ENCODE measurements at places on chromosomes 6 and 20. TPM values are rescaled to one million over a fixed set of nuclear protein-coding genes. Genes with fewer than 3 reads are reported as not detected.

The ZFP64 gene
- 6.2 TPM for polyA plus RNA-seq

The MACROD2 gene
- not detected for polyA plus RNA-seq

The HAO1 gene
- not detected for polyA plus RNA-seq

The MYT1 gene
- not detected for polyA plus RNA-seq

The HNF4A gene
- polyA plus RNA-seq, result not detected

The DEFB115 gene
- polyA plus RNA-seq, result not detected

The TUBB2B gene
- 0.32 TPM for polyA plus RNA-seq

The CLPSL2 gene
- not detected for polyA plus RNA-seq

The KIF3B gene
- polyA plus RNA-seq, result 5.2 TPM

The ARFRP1 gene
- polyA plus RNA-seq, result 66.3 TPM

The DZANK1 gene
- 0.99 TPM for polyA plus RNA-seq

DNA sequence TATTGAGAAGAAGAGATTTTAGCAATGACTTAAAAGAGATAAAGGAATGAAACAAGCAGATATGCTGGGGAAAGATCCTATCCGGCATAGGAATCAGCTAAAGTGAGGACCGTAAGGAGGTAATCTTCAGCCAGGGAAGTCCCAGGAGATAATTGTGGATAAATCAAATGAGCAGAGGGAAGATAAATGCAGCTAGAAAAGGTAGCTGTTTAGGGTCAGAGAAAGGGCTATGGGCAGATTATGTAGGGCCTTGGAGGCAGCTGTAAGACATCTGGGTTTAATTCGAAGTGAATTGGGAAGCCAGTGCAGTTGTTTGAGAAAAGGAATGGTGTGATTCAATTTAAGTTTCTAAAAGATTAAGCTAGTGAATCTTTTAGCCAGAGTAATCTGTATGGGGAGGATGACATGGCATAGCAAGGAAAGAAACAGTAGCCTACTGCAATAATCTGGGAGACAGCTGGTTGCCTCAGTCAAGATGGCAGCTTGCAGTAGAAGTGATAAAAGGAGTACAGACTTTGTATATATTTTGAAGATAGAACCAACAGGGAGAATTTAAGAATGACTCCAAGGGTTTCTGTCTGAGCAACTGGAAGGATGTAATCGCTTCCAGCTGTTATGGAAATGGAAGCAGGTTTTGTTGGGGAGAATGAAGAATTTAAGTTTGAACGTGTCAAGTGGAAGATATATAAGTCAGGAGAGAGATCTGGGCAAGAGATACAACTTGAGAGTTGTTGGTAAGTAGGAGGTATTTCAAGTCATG lies 552.3 kb upstream of the FLRT3 start:
- no peak for DNase-seq

DNA sequence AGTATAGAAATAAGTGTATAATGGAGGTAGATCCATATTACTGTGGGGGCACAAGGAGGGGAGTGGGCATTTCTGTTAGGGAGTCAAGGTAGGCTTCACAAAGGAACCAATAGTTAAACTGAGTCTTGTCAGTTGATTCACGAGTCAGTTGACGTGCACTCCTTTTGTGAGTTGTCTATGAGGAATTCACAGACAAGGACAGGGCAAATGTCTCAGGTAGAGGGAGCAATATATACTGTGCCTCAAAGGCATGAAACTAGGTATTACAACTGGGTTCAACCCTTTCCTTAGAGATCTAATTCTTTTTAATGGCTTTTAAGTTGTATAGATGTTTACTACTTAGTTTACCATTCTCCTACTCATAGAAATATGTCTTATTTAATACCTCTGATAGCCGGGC lies 11.0 kb downstream of the TMEM14C start:
- no peak for DNase-seq

DNA sequence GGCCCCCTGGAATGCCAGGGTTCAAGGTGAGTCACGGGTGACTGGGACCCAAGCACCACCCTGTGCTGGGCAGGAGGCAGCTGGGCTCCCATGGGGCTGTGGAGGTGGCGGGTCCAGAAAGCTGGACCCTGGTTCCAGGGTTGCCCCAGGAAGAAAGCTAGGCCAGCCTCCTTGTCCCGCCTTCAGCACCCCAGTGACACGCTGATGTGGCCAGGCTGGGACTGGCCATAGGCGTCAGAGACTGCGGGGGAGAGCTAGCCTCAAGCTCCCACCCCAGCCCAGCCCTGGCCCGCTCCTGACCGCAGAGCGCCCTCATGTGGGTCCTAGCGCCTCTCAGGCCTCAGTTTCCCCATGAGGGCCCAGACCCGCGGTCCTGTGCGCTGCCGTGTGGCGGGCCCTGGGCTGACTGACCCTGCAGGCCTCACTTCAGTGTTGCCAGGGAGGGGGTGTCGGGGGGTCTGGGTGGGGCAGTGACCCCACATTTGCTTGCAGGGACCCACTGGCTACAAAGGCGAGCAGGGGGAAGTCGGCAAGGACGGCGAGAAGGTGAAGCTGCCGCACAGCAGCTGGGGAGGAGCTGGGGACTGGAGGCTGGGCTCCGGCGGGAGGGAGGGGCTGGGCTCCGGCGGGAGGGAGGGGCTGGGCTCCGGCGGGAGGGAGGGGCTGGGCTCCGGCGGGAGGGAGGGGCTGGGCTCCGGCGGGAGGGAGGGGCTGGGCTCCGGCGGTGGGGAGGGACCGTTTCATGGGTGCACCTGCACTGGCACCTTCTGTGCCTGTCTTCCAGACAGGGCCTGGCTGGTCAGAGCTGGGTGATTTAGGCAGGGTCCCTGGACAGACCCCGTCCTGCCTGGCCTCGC lies 7.9 kb downstream of the COL9A3 start:
- peak; percentile 54 for DNase-seq

DNA sequence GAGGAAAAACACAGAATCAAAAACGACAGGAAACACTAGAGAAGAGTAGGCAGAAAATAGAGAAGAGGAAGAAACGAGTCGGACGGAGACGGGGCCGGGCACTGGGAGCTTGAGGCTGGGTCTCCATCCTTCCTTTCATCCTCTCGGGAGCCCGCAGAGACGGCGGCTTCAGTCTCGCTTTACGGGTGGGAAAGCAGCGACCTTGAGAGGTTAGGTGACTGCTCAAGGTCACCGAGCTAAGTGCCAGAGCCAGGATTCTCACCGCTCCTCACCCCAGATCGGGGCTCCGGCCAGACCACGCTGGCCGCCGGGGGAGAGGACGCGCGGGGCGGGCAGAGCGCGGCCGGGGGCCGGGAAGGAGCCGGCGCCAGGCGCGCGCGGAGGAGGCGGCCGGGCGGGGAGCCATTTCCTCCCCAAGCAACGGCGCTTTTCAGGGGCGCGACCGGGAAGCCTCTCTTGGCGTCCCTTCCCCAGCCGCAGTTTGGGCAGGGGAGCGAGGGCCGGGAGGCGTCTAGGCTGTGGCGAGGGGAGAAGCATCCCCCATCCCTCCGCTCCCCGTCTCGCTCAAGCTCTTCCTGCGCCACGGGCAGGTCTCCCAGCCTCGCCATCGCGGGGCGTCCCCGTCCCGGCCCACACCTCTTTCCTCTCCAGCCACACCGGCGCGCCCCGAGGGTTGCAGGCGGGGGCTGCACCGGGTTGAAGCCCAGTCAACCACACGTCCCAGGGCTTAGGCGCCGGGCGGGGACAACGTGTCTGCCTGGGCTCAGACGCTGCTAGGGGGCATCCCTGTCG lies 24.1 kb upstream of the MAP3K7 start:
- DNase-seq, result peak; percentile 18

- DNase-seq, result no peak
Measured at GRCh38 chr6:8789878-8790277, 354.5 kb upstream of the SLC35B3 start.

DNA sequence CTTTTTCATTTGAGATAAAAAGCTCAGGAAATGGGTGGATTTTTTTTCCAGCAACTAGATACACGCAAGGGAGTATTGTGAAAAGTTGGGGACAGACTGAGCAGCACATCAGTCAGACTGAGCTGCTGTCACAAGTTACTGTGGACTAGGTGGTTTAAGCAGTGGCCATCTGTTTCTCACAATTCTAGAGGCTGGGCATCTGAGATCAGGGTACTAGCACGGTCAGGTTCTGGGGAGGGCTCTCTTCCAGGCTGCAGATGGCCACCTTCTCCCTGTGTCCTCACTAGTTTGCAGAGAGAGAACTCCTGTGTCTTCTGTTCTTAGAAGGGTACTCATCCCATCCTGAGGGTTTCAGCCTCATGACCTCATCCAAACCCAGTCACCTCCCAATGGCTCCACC lies 178.3 kb downstream of the SYNDIG1 start:
- no peak for DNase-seq

GRCh38 chr6:148214667-148215066 lies 128.0 kb upstream of the SASH1 start:
- no peak for DNase-seq

GRCh38 chr6:100620085-100620840 lies 155.5 kb upstream of the SIM1 start:
- no peak for DNase-seq

GRCh38 chr6:148193063-148193680 lies 149.5 kb upstream of the SASH1 start:
- no peak for DNase-seq

GRCh38 chr6:164109770-164110140 lies 695.2 kb downstream of the QKI start:
- no peak for DNase-seq

DNA sequence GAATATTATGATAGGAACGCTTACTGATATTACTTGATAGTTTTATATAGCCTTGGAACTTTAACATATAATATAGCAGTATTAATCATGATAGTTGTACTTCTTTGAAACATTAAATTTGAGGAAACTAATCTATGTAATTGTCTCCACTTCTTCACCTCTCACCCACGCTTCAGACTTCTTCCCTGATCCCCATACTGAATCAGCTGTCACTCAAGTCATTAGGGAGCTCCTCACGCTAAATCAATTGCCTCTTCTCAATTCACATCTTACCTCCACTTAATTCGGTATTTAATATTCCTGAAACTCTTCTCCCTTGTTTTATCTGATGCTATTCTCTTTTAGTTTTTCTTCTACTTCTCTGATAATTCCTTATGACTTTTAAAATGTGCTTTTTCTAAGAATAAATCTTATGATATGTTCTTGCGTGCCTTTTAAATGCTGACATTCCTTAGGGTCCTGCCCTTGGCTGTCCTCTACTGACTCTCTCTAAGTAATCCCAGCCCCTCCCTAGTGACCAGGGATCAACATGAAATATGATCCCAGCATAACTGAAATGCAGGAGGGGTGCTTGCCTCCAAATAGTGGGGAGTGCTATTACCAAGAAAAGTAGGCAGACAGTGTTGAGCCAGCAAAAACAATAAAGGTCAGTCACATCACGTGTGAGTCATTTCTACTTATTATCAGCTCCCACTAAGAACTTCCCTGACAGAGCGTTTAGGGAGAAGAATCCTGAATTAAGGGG lies 9.9 kb downstream of the ANKRD66 start:
- DNase-seq, result no peak

- no peak for DNase-seq
Measured at GRCh38 chr6:108736832-108737231, 111.4 kb upstream of the ARMC2 start.

- no peak for DNase-seq
Measured at GRCh38 chr6:14903176-14904038, 342.5 kb upstream of the JARID2 start.

DNA sequence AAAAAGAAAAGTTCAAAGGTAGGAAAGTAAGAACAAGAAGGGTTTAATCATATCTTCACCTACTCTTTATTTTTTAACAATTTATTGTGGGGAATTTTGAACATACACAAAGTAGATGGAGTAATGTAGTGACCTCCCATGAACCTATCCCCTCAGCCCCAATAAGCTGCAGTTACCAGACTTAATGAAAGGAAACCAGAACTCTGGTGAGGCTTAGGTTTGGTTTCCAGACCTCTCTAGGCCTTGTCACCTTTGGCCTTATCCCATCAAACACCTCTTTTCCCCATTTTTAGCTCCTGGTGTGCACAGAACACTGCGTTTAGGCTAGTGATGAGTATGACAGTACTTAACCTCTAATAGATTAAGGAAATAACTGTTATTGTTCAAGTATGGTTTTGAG lies 42.0 kb downstream of the CBFA2T2 start:
- DNase-seq, result no peak

- DNase-seq, result no peak
Measured at GRCh38 chr20:40249805-40250204, 439.2 kb downstream of the MAFB start.

- no peak for DNase-seq
Measured at GRCh38 chr20:44805979-44806620, 4.2 kb downstream of the RIMS4 start.

GRCh38 chr20:1861347-1861976 lies 33.7 kb upstream of the SIRPA start:
- no peak for DNase-seq

DNA sequence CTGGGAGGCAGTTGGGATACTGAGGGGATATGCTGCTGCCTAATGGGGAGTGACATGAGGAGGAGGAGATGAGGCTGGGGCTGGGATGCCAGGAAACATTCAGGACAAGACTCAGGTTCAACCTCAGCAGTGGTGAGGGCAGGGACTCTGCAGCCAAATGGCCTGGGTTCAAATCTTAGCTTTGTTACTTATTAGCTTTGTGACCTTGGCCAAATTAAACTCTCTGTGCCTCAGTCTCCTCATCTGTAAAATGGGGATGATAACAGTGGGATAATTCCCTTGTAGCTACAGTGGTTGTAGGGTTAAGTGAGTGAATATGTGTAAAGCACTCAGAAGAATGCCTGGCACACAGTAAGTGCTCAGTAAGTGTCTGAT lies 1.9 kb downstream of the PI16 start:
- DNase-seq, result no peak

- no peak for DNase-seq
Measured at GRCh38 chr6:43896329-43897255, 126.6 kb downstream of the VEGFA start.

DNA sequence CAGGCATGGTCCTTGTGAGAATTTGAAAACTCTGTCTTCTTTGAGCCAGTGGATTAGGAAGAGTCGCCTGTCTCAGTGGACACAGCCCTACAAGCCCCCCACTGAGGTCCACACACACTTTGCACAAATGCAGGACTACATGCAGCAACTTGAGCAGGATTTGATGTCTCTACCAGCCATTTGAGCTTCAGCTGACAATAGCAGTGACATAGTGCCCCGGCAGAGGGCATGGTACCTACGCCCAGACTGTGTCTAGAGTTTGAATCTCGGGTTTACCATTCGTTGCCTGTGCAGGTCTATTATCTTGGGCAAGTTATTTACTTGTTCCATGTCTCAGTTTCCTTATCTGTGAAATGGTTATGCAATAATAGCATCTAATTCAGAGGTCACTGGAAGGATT lies 580.1 kb downstream of the TFAP2B start:
- no peak for DNase-seq

- DNase-seq, result no peak
Measured at GRCh38 chr20:49147296-49147695, 40.8 kb downstream of the STAU1 start.

GRCh38 chr6:345747-346385 lies 45.7 kb upstream of the IRF4 start:
- DNase-seq, result no peak

- DNase-seq, result no peak
Measured at GRCh38 chr20:44302026-44302669, 8.9 kb downstream of the FITM2 start.

- no peak for DNase-seq
Measured at GRCh38 chr6:63897952-63898351, 262.4 kb downstream of the PHF3 start.
